Stimulated activated CD8-positive, alpha-beta memory T cell treated with anti-CD3 and anti-CD28 coated beads, Interleukin-4, amount 100 ng/mL, for 1 hour (primary cell): ENCODE measurements at places on chromosomes 4 and X.

DNA sequence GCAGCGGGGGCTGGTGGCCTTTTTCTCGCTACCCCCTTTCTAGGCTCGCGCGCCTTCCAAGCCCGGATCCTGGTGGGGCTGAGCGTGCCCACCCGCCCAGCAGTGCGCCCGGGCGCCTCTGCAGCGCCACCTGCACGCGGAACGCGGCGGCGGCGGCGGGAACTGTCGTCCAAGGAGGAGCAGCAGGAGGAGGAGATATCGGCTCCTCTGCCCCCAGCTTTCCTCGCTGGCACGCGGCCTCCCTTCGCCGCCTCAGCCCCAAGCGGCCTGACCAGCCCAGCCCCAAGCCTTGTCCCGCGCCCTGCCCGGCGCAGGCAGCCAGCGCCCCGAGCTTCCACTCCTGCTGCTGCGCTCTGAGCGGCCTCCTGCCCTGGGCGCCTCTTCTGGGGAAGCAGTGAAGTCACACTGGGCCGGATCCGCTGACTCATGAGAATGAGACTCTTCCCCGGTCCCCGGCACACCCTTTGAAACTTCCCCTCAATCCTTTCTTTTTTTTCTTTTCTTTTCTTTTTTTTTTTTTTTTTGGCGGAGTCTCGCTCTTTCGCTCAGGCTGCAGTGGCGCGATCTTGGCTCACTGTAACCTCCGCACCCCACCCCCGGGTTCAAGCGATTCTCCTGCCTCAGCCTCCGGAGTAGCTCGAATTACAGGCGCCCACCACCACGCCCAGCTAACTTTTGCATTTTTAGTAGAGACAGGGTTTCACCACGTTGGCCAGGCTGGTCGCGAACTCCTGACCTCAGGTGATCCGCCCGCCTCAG, 10.6 kb upstream of the ELF4 start:
- peak; percentile 41 for DNase-seq

DNA sequence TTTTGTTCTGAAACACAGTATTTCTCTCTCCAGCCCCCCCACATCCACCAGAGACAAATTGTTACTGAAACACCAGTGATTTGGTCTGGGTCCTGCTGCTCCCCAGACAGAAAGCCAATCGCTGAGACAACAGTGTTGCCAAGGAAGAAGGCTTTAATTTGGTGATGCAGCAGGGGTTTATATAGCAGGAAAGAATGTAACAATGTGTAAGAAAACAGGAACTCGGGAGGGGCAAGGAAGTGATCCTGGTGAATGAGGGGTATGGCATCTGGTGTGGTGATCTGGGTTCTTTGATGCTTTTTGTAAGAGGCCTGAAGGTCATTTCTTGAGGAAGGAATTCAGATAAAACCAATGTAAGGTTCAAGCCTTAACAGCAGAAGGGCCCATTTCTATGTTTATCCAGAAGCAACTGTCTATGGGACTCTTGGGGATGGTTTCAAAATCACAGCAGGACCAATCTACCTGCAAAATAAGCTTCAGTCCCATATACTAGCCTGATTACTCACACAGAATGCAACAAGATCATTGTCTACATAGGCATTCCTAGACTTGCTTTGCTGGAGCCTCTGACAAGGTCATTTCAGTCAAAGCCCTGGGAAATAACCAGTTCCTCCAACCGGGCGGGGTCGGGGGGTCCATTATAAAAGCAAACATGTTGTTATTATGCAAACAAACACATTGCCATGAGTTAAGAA, 445.2 kb upstream of the ZFP42 start:
- no peak for DNase-seq

GRCh38 chr4:48967631-48968030, 18.4 kb upstream of the CWH43 start:
- DNase-seq: no peak

- no peak for DNase-seq
These were observed 39.0 kb upstream of the ZNF518B start for GRCh38 chr4:10496200-10496599.

- DNase-seq: peak; percentile 10
These were observed 24.0 kb downstream of the CYTL1 start for GRCh38 chr4:4995103-4995907.

- DNase-seq: no peak
These were observed 8.4 kb upstream of the PRPS1 start for GRCh38 chrX:107619885-107620322.

- DNase-seq: no peak
These were observed 92.4 kb downstream of the HPGD start for GRCh38 chr4:174429701-174430410.

- DNase-seq: no peak
These were observed 212.5 kb upstream of the PSAPL1 start for GRCh38 chr4:7647186-7647585.

DNA sequence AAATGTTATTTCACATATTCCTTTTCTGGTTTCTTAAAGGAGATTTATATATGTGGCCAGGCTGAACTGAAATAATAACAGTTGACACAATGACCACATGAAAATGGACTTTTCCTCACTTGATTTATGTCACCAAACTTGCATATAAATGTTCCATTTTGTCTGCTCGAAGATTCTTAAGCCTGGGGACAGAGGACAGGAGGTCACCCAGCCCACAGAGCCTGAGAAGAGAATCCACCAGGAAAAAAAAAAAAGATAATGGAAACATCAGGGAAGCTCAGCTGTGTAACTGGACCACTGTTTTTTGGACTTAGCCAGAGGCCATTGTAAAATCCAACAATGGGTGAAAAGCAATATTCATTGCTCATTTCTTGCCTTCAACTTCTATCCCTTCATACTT, 359.0 kb upstream of the FGF16 start:
- no peak for DNase-seq
